ENCODE measurements at places on chromosomes 1 and 21. TPM values are rescaled to one million over a fixed set of nuclear protein-coding genes. Genes with fewer than 3 reads are reported as not detected.

- DNase-seq, result no peak
Observed at GRCh38 chr1:219308367-219308766, 134.7 kb downstream of the LYPLAL1 start.

DNA sequence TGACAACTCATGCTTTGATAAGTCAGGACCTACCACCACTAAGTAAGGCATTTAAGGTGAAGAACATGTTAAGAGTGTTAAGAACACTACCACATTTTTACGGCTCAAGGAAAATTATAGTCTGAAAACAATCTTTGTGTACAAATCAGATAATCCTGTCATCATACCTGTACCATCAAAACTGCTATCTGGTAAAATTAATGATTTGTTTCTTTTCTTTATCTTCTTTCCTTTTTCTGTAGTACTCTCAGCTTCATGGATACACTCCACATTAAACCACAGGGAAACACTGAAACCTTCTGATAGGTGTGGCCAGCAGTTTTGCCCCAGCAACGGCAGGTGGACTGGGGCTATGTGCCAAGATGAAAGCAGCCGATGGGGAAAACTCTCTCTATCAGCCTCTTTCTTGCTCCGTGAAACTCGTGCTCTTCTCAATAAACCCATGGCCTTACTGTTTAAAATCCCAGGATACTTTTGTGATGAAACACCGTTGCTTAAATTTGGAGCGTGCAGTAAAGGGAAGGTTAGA, 75.1 kb downstream of the LYST start:
- no peak for DNase-seq

GRCh38 chr1:225737866-225738265, 39.8 kb upstream of the SRP9 start:
- DNase-seq, result no peak

DNA sequence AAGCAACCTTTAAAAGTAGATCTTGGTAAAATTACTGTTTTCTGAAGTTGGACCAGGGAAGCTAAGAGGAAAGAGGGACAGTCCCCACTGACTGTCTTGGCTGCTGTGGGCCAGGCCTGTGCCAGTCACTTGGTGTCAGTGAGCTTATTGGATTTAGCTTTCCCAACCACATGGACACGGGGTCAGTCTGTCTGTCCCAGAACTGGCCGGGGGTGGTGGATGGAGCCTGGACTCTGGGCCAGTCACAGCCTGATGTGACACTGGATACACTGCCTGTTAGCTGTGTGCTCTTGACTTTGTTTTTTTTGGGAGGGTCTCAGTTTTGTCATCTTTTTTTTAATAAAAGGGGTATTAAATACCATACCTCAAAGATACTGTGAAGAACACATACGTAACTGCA, 96.7 kb downstream of the GALNT2 start:
- no peak for DNase-seq

GRCh38 chr21:36694593-36695282, 4.2 kb upstream of the SIM2 start:
- DNase-seq, result no peak

SDC3 gene
- total RNA-seq, result 201 TPM

GRCh38 chr1:64597113-64597512, 127.2 kb downstream of the CACHD1 start:
- DNase-seq, result no peak

All from SJCRH30 (cell line).